ENCODE measurements at places on chromosomes 12 and 14.

- DNase-seq = no peak
These were observed 10.3 kb downstream of the KRT75 start for GRCh38 chr12:52423661-52424500.

DNA sequence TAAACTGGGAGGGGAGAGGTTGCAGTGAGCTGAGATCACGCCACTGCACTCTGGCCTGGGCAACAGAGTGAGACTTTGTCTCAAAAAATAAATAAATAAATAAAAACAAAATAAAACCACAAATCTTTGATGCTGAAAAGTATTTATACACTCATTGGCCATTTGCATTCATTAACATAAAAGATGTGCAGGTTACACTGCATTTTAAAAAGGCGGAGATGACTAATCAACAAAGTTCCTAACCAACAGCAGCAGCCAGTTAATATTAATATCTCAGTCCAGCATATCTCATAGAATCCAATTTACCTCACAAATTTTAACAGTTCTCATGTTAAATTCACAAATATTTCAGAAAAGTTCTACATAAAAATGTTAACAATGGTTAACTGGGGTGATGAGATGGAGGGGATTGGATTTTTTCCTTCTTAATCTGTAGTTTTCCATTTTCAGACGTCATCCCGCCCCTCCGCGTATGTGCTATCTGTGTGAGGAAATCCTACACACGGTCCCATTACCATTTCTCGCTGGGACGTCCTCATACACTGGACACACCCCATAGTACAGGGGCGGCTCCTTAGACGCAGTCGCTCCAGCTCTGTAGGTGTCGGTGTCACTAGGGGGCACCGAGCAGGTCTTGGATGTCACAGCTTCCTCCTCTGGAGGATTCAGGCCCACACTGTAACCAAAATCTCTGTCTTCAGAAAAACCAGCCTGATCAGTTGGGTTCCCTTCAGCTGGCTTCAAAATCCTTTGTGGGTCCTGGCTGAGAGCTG lies 7.3 kb downstream of the ANKLE2 start:
- no peak for DNase-seq

GRCh38 chr12:124804011-124804621 lies 59.5 kb downstream of the SCARB1 start:
- DNase-seq = no peak

DNA sequence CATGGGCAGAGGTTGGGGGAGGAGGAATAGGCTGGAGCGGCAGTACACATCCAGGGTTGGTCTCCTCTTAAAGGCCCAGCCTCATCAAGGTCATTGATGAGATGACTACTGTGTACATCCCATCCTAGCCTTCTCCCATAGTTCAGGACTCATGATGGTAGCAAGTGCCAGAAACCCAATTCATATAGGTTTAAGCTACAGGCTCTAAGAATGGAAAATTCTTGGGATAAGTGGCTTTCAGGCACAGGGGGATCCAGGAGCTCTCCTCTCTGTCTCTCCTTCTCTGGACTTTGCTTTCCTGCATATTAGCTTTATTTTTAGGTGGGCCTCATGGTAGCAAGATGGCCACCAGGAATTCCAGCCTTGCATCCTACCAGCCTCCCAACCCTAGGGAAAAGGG lies 6.3 kb downstream of the SDSL start:
- DNase-seq = no peak

DNA sequence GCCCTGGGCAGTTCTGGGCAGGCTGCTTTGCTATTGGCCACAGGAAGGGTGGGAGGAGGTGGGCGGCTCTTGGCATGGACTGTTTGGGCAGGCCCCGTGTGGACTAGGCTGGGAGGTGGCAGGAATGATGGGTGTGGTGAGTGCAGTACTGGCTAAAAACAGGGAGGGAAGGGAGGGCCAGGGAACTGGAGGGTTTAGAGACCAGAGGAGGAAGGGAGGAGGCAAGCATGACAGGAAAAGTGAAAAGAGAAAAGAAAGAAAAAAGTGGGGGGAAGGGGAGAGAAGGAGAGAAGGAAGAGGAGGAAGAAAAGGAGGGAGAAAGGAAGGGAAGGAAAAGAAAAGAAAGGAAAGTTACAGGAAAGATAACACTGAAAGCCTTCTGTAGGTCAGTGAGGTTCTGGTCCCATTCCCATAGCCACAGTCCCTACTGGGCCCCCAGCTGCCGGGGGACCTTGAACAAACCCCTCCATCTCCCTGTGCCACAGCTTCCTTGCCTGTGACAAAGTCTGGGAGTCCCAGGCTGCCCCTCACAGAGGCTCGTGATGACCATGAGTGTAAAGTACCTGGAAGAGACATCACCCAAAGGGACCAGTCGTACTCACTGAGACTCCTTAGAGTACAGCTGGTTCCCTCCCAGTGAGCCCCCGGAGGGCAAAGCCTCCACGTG lies 1.1 kb upstream of the C14orf132 start:
- DNase-seq = no peak

DNA sequence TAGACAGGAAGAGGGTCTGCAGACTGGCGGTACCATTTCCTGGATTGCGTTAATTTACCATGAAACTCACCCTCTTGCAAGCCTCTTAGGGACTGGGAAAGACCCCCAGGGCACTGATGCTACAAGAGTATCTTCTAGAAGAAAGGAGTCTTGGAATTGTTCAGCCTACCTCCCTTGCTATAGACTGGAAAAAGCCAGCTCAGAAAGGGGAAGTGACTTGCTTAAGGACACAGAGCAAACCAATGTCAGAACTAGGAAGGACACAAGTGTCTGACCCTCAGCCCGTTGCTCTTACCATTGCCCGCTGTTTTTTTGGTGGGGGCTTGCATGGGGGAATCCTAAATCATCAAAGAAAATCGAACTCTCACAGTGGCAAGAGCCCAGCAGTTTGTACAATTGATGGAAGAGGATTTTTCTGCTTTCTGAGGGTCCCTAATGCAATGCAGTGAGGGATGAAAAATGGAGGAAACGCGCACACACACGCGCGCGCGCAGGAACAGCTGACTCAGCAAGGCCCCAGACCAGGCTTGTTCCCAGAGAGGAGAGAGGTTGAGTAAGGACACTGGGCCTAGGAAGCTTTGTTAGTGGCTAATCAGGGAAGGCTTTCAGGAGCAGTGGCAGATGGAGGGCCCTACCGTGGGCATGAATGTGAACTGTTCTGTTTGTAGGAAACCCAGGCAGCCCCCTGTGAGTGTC lies 50.9 kb downstream of the RIN3 start:
- no peak for DNase-seq

DNA sequence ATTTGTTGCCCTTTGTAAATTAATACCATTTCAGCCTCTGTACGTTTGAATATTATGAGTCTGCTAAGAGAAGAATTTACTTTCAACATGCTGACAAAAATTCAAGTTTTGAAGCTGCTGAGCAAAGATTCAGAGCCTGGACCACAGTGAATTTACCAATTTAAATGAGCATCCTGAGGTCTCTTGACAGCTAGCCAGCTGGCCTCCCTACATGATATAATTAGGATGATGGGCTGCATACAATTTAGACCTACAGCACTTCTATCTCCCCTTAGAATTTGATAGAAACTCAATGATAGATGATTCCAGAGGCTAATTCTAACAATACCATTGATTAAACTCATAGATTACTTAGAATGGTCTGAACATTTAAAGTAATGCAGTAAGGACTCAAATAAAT lies 10.0 kb upstream of the EEA1 start:
- DNase-seq = no peak

GRCh38 chr12:45939759-45940158 lies 50.6 kb downstream of the SCAF11 start:
- DNase-seq = no peak

DNA sequence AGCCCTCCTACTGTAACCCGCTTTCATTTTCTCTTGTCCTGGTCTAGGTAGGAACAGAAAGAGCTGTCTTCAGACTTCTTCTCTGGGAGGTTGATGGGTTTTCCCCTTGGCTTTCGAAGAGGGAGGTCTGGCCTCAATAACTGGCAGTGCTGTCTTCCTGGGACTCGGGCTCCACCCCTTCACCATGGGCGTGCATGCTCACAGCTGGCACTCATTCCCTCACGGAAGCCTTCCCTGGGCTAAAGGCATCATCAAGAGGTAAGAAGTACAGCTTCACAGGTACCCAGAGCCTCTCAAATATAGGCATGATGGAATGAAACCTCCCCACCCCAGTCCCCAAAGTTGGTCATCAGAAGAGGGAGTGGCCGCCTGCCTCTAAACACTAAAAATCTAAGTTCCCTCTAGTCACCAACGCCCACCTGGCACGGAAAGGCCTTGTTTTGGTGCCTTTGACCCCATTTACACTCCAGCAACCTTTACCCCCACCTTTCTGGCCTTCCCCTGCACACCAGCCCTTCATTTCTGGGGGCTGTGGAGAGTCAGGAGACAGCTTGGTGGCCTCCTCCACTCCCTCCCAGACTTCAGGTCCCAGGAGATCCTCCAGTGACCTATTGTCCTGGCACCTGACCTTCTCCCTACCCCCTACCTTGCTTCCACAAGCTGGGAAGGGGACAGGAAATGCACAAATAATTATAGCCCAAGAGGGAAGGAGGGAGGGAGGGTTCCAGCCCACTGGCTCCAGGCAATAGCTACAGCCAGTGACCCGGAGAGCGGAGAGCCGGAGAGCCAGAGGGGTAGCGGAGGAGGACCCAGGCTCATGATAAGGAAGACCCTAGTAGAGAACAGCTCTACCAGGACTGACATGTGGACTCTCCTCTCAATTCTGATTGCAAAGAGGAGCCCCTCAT lies 2.8 kb downstream of the RAPGEF3 start:
- no peak for DNase-seq

GRCh38 chr12:28313631-28314030 lies 123.4 kb downstream of the CCDC91 start:
- DNase-seq = no peak

- no peak for DNase-seq
These were observed 154.0 kb downstream of the DAD1 start for GRCh38 chr14:22434901-22435550.

GRCh38 chr14:95061317-95062093 lies 95.8 kb downstream of the DICER1 start:
- DNase-seq = no peak

DNA sequence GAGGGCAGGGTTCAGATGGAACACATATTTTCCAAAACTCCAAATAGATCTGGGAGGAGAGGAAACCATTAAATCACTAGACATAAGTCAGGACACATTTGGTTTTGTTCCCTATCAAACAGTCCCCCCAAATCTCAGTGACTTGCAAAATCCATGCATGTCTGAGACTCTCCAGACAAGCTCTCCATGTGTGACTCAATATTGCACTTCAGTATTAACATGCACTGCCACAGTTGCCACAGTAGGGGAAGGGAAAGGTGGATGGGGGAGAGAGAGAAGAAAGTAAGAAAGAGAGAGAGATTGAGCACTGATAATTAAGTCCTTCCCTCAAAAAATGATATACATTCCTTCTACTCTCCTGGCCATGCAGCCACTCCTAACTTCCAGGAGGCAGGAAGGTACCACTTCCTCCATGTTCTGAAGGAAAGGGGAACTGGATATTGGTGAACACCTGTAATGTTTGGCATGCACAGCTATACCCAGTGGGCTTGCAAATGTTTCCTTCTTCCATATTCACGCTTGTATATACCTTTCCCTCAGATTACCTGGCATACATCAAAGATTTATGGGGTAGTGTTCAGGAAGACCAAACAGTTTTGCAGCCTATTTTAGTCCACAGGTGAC lies 310.0 kb downstream of the ZFP36L1 start:
- DNase-seq = no peak

GRCh38 chr14:55441286-55441685 lies 870 bp upstream of the TBPL2 start:
- DNase-seq = no peak

DNA sequence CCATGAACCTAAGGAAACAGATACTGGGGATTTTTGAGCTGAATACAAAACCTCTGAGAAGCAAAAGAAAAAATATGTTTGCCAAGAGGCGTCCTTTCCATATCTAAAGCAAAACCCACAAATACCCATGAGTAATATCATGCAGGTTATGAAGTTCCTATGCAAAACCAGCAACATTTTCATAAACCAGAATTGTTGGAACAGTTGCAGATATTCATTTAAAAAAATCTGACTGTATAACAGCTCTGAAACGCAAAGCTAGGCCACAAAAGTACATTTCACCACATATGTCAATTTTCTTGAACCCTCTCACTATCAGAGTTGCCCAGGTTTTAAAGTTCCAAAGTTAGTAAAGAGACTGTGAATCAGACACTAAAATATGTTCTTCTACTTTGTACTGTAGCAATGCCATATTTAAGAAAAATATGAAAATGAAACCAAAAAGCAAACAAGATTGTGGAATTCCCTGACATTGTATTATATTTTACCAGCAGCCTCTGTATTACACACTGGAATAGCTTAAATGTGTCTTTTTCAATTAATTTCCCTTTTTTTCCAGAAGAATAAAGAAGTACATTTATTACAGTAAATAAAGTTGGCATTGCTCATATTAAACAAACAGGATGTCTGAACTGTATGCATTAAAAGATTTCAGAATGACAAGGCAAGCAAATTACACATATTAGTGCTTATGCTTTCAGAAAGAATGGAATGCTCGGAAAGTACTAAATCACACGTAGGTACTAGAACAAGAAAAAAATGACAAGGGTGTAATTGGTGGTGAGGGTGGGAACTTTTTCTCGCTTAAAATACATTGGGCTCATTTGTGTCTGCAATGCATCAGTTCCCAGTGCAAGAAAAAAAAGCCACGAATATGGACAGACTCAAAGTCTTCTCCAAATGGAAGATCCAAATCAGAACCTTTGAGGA lies 33.6 kb upstream of the HIF1A start:
- DNase-seq = no peak

GRCh38 chr12:128661226-128661569 lies 162.6 kb downstream of the SLC15A4 start:
- no peak for DNase-seq

DNA sequence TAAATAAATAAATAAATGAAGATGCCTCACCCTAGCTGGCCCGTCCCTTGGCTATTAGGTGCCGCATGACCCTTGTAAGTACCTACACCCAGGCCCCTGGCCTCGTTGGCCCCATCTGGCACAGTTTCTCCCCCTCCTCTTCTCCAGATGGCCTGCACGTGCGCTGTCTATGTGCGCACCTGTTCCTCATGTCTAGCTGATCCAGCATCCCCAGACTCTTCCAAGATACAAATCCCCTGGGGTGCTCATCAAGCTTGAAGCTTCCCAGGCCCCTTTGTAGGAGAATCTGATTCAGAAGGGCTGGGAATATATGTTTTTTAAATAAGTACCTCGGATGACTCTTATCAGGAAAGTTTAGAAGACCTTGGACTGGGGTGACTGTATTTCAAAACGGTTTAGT lies 133.3 kb downstream of the CHST11 start:
- no peak for DNase-seq
